DND-41 (cell line): ENCODE measurements at places on chromosomes 5 and 9.

DNA sequence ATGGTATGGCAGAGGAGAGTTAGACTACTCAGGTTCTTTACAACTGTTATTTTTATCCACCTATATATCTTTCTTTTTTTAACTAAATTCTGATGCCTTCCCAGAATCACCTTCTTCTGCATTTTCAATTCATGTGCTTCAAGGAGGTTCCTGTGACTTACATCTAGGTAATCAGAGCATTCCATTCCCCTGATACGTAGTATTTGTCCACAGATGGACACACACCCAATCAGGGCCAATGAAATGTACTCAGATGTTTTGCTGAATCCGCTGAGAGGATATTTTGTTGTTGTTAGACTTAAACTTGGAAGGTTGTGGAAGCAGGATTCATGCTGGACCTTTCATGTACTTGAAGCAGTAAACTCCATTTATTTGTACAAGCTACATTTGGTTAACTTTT lies 159.4 kb upstream of the FER start:
- DNase-seq = no peak

DNA sequence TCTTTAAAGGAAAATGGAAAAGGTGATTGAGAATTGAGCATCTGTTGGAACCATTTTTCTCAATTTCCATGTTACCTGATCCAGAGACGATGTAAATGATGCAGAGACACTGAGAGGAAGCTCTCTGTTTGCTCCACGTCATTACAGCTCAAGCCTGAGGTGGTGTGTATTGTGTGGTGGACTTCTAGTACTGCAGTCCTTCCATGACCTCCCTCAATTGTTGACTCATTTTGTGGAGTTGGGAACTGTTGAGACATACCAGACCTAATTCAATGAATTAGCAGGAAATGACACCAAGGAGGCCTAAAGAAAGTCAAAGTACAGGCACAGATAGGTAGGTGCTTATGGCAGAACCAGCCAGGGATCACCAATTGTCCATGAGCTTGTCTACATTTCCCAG lies 15.6 kb upstream of the LVRN start:
- DNase-seq = no peak

- no peak for DNase-seq
Observed at GRCh38 chr5:155728146-155728856, 598.7 kb upstream of the SGCD start.

- no peak for DNase-seq
Observed at GRCh38 chr9:110047955-110048402, 160.0 kb downstream of the C9orf152 start.
